Activated CD4-positive, CD25-positive, alpha-beta regulatory T cell treated with anti-CD3 and anti-CD28 coated beads, Interleukin-2, amount 50 U/mL, for 72 hours (primary cell): ENCODE measurements at places on chromosomes 1 and 21.

DNA sequence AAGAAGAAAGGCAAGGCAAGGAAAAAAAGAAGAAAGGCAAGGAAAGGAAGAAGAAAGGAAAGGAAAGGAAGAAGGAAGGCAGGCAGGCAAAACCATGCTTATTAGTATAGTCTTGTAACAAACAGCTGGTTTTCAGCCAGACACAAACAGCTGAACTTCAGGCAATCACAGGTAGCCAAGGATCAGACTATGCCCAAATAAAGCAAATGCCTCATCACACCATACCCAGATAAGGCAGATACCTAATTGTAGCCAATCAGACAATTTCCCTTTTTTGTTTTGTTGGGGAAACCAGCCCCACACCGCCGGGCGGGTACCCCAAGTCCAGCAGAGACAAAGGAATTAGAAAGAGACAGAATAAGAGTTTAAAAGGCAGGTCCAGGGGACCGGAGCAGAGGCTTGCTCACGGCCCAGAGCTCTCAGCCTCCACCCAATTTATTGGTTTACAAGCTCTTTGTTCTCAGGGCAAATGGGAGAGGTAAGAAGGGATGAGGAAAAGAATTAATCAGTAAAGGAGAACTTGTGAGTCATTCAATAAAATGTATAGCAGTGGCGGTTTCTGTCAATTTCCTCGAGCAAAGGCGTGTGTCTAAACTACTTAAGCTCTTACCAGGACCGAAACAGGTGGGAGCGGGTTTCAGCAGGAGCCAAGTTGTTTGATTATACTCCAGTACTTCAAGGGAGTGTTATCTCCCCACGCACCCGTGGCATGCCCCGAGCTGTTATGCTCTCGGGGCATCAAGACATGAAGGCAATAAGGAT is 886.8 kb downstream of the KCNT2 start:
- DNase-seq, result no peak

DNA sequence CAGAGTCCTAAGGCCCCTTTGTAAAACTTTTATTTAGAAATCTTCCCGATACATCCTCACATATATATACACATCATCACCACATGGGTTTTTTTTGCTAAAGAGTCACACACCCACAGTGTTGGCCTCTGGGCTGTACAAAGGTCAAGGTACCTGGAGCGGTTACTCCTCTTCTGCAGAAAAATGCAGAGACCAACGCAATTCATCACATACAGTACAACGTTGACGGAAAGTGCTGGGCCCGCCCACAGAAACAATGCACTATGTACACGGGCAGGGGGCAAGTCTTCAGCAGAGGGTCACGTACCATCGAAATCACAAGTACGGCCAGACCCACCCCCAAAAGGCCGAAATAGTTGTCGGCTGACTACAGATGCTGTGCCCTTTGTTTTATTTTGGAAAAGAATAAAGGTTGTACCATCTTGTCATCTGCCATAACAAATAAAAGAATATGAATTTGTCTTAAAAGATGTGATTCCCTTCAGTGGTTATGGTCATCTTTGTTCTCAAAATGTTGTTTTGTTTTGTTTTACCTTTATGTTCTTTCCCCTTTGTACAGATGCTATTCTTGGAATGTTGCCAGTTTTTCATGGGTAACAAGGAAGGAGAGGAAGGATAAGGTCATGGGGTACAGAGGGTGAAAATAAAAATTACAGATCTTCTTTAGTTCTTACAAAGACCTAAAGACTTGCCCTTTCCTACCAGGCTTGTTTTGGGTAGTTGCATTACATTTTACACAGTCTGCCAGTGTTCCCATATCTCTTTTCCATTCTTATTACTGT is 15.6 kb downstream of the TAL1 start:
- no peak for DNase-seq

DNA sequence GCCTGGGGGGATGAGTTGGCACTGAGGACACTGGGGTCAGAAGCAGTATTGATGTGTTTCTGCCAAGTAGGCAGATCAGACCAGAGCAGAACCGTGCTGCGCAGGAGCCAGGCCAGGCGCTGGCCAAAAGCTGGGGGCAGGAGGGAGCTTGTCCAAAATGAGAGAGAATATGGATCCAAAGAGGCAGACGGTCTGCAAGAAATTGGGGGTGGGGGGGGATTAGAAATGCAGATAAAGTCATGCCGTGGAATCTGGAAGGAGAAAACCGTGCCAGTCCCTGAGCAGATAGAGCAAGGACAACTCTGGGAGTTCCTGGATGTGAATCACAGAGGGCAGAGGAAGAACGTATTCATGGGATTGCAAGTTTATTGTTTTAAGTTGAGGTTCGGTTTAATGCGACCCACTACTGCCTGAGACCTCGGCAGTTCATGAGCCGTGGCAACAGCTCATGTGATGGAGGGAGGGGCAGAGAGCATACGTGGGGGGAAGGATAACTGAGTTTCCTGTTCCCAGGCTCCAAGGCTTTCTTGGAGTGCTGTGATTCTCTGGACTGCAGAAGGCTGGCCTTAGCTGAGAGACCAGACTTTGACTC is 224.0 kb downstream of the FGGY start:
- no peak for DNase-seq

- no peak for DNase-seq
Observed at GRCh38 chr1:155184835-155185782, 11.5 kb downstream of the TRIM46 start.

DNA sequence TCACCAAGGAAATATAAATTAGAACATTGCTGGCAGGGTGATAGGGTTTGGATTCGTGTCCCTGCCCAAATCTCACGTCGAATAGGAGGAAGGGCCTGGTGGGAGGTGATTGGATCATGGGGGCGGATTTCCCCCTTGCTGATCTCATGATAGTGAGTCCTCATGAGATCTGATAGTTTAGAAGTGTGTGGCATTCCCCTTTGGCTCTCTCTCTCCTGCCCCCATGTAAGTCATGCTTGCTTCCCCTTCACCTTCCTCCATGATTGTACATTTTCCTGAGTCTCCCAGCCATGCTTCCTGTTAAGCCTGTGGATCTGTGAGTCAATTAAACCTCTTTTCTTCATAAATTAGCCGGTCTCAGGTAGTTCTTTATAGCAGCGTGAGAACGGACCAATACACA is 60.6 kb downstream of the VPS26C start:
- DNase-seq, result no peak

GRCh38 chr1:177310326-177310725 is 139.6 kb downstream of the BRINP2 start:
- no peak for DNase-seq

- no peak for DNase-seq
Observed at GRCh38 chr1:177937931-177938330, 31.9 kb downstream of the SEC16B start.

DNA sequence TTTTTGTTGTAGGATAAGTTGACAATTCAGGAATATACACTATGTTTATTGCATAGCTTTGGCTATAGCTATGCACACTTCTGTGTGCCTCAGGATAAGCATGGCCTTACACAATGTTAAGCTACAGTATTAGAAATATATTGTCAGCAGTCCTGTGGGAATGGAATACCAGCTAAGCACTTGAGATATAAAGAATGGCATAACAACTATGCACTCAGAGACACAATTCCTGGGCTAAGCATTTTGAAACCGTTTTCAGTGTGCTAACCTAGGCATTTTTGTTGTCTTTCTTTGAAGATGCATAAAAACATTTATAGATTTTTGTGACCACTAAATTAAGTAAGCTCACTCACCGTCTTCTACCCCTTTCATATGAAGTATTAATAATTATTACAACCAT is 46.8 kb downstream of the TMPRSS15 start:
- DNase-seq, result no peak

DNA sequence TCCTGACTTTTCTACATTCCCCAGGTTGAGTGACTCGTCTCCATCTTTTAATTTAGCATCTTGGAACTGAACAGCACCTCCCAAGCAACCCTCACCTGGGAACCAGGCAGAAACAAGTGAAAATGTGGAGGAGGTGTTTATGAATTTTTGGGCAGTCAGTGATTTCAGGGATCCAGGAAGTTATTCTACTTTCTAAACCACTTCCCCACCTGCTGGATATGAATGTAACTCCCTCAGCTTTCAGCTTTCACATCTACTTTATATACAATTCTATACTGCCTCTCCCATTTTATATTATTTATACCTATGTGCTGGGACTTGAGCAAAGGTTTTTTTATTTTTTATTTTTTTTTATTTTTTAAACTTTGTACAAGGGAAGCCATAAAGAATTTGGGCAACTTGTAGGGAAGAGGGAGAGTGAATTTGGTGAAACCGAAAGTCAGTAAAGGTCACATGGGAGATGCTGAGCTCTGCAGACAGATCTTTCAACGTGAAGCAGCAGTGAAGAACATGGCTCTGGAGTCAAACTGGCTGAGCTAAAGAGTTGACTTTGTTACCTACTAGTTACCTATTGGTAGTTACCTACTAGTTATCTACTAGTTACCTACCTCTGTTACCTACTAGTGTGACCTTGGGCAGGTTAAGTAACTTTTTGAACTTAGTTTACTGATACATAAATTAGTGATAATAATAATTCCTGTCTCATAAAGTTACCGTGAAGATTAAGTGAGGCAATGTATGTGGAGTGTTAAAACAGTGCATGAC is 45.5 kb downstream of the DDR2 start:
- no peak for DNase-seq

GRCh38 chr1:11913291-11913690 is 12.9 kb downstream of the KIAA2013 start:
- no peak for DNase-seq

DNA sequence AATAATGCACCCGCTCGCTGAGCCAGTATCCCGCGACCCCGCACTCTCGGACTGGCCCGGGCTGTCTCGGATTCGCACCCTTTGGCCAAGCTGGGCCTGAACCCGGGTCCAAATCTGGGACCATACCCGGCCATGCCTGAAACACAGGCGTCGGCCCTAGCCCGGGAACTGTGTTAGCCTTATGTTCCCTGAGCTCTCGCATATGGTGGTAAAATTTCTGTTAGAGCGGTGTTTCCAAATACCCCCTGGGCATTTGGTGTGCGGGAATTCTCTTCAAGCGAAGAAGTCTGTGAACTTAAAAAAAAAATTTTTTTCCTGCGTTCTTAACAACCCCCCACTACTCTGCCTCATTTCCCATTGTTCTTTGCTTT is 3.1 kb downstream of the RNF220 start:
- DNase-seq, result no peak

DNA sequence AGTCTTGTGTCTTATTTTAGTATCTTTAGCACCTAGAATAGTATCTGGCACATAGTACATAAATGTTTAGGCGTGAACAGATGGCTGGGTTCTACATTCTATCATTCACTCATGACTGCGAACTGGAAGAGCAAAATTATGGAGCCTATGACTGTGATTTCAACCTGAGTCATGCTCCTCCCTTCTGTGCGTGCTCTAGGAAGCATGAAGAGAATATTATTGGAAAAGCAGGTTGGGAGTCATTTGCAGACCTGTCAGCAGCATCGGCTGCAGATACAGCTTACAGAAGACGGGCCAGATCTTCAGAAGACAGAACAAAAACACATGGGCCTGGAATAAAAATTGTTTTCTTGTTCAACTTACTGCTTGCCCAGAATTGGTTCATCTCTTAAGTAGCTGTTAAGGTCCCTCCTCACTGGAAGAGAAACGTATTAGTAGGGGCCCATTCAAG is 344.0 kb upstream of the USP24 start:
- DNase-seq, result no peak

- DNase-seq, result no peak
Observed at GRCh38 chr1:170239445-170239844, 93.7 kb downstream of the NTMT2 start.

GRCh38 chr1:220151454-220151853 is 57.5 kb downstream of the IARS2 start:
- DNase-seq, result no peak

- DNase-seq, result no peak
Observed at GRCh38 chr1:162062542-162063015, 6.9 kb upstream of the NOS1AP start.

DNA sequence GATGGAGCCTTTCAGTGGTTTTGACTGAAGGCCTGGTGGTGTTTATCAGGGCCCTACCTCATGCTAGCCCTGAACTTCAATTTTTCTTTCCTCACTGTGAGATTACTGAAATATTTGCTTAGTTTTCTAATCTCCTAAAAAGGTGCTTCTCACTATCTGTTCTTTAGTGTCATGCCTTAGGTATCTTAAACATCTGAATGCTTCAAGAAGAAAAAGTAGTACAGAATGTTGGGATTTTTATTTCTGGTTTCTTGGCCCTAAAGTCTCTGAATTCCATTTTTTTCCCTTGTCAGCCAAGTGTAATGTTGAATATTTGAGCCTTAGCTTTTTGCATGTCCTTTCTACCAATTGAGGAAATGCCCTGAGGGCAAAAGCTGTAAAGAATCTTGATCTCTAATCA is 47.9 kb upstream of the PRKACB start:
- DNase-seq, result no peak

DNA sequence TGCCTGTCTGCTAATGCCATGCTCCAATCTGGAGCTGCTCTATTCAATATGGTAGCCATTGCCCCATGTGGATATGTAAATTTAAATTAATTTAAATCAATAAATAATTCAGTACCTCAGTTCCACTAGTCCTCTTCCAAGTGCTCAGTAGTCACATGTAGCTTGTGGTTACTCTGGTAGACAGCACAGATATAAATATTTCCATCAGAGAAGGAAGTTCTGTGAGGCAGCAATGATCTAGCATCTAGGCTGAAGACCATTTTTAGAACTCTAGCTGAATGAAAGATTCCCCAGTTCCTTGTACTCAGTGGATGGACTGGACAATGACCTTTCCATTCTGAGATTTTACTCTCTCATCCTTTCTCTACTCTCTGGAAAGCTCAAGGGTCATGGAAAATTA is 25.8 kb upstream of the CAPZB start:
- DNase-seq, result no peak

GRCh38 chr1:20139776-20140612 is 871 bp downstream of the PLA2G2F start:
- DNase-seq, result no peak

DNA sequence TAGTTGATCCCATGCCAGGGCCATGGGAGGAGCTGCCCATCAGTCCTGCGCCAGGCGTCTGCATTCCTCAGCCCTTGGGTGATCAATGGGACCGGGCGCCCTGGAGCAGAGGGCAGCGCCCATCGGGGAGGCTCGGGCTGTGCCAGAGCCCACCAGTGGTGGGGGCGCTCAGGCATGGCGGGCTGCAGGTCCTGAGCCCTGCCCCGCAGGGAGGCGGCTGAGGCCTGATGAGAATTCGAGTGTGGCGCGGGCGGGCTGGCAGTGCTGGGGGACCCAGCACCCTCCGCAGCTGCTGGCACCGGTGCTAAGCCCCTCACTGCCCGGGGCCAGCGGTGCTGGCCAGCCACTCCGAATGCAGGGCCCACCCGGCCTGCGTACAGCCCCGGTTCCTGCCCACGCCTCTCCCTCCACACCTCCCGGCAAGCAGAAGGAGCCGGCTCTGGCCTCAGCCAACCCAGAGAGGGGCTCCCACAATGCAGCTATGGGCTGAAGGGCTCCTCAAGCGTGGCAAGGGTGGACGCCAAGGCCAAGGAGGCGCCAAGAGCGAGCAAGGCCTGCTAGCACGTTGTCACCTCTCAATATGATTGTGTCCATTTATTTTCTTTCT is 238.1 kb upstream of the OLFM3 start:
- DNase-seq, result no peak

GRCh38 chr1:151444783-151445177 is 14.5 kb downstream of the POGZ start:
- no peak for DNase-seq
